ENCODE measurements at places on chromosomes 16 and 17.

DNA sequence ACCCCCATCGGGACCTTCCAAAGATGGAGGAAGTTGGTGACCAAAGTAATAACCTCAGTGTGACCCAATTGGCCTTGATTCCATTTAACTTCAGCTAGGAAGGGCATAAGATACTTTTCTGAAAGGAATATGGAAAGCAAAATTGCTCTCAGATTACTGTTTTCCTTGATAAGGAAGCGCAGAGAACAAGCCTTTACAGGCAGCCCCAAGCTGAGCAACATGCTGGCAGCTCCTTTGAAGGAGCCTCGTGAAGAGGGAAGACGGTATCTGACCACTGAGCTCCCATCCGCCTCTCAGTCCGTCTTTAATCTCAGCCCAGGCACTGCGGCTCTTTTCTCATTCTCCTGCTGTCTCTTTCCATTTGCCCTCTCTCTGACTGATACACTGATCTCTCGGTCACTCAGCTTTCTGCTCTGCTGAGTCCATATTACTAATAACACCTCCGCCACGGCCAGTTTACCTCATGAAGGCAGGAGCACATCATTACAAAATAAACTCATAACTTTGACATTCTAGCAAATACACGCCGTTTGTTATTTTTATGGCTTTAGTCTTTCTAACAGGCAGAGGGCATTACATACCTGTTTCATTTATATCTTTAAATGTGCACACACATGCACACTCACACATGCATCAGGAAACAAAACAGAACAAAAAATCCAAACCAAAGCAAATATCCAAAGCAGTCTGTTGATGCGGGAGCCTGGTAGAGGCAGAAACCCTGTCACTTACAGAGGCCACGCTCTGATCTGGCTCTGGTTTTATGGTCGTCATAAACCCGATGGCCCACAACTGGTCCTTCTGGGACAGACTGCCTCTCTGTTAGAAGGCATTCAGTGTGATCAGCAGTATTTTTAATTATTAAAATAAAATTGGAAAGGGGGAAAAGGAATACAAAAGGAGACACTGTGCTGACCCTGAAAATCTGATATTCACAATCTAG is 183.2 kb downstream of the AATF start:
- no peak for DNase-seq

GRCh38 chr17:49952209-49952911 is 16.6 kb upstream of the DLX4 start:
- DNase-seq: peak; percentile 98

DNA sequence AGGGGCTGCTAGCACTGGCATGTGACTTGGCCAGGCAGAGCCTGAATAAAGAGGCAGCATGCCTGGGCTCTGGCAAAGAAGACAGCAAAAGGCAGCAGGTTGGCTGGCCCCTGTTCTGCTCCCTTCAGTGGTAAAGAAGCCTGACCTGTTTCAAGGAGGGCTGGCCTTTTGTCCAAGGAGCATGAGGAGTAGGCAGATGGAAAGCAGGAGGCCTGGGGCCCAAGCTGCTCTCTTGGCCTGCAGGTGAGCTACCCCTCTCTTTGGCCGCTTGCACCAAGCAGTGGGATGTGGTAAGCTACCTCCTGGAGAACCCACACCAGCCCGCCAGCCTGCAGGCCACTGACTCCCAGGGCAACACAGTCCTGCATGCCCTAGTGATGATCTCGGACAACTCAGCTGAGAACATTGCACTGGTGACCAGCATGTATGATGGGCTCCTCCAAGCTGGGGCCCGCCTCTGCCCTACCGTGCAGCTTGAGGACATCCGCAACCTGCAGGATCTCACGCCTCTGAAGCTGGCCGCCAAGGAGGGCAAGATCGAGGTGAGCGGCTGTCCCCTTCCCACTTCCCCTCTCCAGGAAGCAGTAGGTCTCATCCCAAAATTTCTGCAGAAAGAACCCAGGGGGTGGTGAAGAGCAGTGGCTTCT is 8.0 kb downstream of the TRPV2 start:
- no peak for DNase-seq

DNA sequence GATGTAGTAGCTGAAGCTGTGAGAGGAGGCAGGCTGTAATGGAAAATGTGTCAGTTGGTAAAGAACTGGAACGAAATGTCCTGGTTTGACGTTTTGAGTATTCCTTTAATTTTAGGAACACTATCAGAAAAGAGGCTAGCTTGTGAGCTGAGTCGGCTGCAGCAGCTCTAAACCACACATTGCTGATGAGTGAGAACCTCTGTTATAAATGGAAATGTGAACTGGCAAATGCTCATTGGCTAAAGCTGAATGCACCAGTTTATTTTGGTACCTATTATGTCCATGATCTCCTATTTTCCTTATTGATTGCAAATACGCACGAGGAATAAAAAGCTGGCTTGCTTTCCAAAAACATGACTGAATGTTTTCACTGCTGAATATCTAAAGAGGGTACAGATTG is 11.0 kb upstream of the WIPI1 start:
- DNase-seq: no peak

DNA sequence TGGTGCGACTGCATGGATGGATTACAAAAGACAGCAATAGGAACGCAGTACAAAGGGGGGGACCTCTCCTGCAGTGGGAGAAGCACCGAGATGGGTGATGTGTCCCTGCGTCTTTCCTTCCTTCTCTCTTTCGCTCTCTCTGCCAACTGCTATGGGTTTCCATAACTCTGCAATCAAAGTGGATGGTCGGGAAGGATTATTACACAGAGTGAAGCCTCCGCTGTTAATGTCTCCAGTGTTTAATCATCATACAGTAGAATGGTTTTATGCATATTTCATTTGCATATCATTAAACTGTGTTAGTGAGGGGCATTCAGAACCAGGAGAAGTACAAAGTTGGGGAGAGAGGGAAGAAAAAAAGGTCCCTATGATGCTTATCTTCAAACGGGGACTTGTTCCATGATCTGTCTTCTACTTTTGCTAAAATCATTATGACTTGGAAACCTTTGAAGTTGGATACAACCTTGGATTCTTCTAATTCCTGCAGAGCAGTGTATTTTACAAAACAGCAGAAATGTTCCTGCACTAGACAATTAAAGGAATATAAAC is 255.9 kb upstream of the PMFBP1 start:
- no peak for DNase-seq

DNA sequence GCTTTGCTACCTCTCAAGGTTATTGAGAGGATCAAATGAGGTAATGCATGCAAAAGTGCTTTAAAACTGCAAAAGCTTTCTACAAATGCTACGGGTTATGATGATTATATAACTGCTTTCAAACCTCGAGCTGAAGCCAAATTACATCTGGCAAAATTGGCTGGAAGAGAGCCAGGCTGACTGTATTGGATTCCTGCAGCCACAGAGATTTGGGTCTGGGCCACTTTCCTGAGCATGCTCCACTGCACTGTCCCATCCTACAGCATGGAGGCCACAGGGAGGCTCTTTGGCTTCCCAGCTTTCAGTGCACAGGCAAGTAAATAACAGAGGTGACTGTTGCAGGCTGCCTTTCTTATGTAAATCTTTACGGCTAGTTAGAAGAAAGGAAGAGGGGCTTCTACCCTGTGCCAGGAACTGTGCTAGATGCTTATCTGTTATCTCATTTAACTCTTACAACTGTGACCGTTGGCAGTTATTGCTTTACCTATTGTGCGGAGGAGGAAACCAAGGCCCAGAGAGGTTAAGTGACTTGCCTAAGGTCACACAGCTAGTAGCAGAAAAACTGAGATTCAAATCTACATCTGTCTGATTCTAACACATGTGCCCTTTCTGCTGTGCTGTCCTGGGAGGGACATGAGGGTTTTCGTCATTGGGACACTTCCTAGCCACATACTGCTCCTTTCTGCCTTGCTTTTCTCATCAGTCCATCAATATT is 121.8 kb downstream of the SPACA3 start:
- DNase-seq: no peak
